ENCODE measurements at places on chromosomes 6 and 20.

- no peaks in the 10 kb centered on the region for H3K27me3 ChIP-seq
- H3K4me1 ChIP-seq, result no peaks in the 10 kb centered on the region
- peak overlapping the region; percentile 27 for H3K4me3 ChIP-seq
- DNase-seq, result peak; percentile 16
- H3K36me3 ChIP-seq, result no peaks in the 10 kb centered on the region
These were observed 38.0 kb downstream of the TNFAIP3 start for GRCh38 chr6:137904822-137905617.

DNA sequence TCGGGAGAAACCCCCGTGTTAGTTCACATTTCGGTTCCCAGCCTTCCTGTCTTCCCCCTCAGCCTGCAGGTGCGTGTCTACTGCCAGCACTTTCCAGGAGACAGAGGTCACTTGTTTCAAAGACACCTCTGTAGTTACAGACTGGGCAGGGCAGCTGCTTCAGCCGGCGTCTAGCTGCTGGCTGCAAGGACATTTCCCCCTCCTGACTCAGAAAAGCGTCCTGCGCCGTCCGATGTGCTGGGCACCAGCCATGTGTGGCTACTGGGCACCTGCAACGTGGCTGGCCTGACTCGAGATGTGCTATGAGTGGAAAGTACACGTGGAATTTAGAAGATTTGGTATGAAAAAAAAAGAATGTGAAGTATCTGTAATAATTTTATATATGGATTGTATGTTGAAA lies 37.6 kb downstream of the RRBP1 start:
- no peaks in the 10 kb centered on the region for H3K27me3 ChIP-seq
- peaks cover 8% of the 10 kb centered on the region for H3K36me3 ChIP-seq
- no peak overlapping the region for H3K4me3 ChIP-seq
- no peak for DNase-seq
- peaks cover 27% of the 10 kb centered on the region for H3K4me1 ChIP-seq

DNA sequence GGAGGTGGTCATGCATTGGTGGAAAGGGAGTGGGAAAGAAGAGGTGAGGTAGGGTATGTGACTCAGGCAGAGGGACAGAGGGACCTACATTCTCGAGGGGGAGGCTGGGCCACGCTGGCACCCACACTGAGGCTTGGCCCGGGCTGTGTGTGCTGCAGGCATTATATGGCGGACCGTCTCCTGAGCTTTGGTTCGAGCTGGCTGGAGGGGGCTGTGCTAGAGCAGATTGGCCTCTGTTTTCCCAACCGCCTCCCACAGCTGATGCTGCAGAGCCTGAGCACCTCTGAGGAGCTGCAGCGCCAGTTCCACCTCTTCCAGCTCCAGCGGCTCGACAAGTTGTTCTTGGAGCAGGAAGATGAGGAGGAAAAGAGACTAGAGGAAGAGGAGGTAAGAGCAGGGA lies 23.4 kb downstream of the DNPH1 start:
- no peak overlapping the region for H3K4me3 ChIP-seq
- H3K27me3 ChIP-seq, result no peaks in the 10 kb centered on the region
- H3K36me3 ChIP-seq, result peaks cover 10% of the 10 kb centered on the region
- no peaks in the 10 kb centered on the region for H3K4me1 ChIP-seq
- no peak for DNase-seq

GRCh38 chr6:53547166-53547810 lies 2.4 kb upstream of the GCLC start:
- H3K36me3 ChIP-seq, result no peaks in the 10 kb centered on the region
- H3K27me3 ChIP-seq, result no peaks in the 10 kb centered on the region
- H3K4me3 ChIP-seq, result peak overlapping the region; percentile 74

DNA sequence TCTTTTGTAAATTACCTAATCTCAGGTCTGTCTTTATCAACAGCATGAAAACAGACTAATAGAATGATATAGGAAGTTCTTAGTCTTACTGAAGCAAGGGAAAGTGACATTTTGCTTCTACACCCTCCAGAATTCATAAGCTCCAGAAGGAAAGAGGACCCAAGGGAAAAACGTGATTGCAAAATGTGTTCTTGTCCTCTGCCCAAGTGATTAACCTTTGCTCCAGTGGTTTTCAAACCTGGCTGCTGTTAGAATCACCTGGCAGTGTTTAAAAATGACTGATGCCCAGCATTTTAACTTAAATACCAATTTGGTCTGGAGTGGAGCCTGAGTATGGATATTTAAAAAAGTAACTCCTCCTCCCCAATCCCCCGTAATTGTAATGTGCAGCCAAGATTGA lies 191.4 kb downstream of the SLC16A10 start:
- no peak overlapping the region for H3K4me3 ChIP-seq
- peaks cover 21% of the 10 kb centered on the region for H3K36me3 ChIP-seq
- H3K27ac ChIP-seq, result no peak overlapping the region
- H3K27me3 ChIP-seq, result no peaks in the 10 kb centered on the region
- no peaks in the 10 kb centered on the region for H3K4me1 ChIP-seq

GRCh38 chr20:41111578-41111951 lies 25.8 kb upstream of the PLCG1 start:
- H3K4me1 ChIP-seq, result no peaks in the 10 kb centered on the region
- no peak overlapping the region for H3K4me3 ChIP-seq
- no peaks in the 10 kb centered on the region for H3K27me3 ChIP-seq
- H3K27ac ChIP-seq, result no peak overlapping the region

GRCh38 chr20:12171923-12172524 lies 254.3 kb downstream of the BTBD3 start:
- no peak overlapping the region for H3K4me3 ChIP-seq
- H3K4me1 ChIP-seq, result no peaks in the 10 kb centered on the region
- H3K27ac ChIP-seq, result no peak overlapping the region
- no peak for DNase-seq
- no peaks in the 10 kb centered on the region for H3K27me3 ChIP-seq

DNA sequence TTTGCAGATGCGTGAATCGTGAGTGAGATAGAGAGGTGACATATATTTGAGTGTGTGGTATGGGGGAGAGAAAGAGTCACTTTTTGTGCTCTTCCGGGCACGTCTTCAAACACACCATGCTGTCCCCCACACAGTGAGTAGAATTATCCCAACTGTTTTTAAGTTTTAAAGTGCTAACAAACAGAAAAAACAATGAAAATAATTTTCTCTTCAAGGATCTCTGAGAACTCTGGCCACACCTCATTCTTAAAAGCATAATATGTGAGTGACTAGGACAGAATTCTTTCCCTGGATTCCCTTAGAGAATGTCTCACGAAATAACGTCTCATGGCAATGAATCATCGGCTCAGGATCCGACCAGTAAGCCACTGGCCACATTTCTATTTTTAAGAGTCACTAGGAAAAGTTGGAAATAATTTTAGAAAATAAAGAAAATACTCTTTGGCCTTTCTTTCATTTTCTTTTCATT lies 235.7 kb upstream of the ZNF217 start:
- H3K27ac ChIP-seq, result peak overlapping the region; percentile 95
- H3K4me3 ChIP-seq, result peak overlapping the region; percentile 74
- H3K36me3 ChIP-seq, result no peaks in the 10 kb centered on the region
- DNase-seq, result peak; percentile 17

GRCh38 chr6:77106992-77107391 lies 356.3 kb downstream of the HTR1B start:
- no peak for DNase-seq
- H3K27me3 ChIP-seq, result no peaks in the 10 kb centered on the region
- H3K4me1 ChIP-seq, result no peaks in the 10 kb centered on the region
- H3K36me3 ChIP-seq, result no peaks in the 10 kb centered on the region
- no peak overlapping the region for H3K27ac ChIP-seq

- no peak overlapping the region for H3K4me3 ChIP-seq
- H3K4me1 ChIP-seq, result peaks cover 20% of the 10 kb centered on the region
- H3K27me3 ChIP-seq, result no peaks in the 10 kb centered on the region
- DNase-seq, result no peak
- H3K27ac ChIP-seq, result no peak overlapping the region
- H3K36me3 ChIP-seq, result peaks cover 16% of the 10 kb centered on the region
These were observed 44.9 kb downstream of the SNX9 start for GRCh38 chr6:157867981-157868380.

GRCh38 chr6:47079638-47080037 lies 37.5 kb upstream of the ADGRF1 start:
- no peaks in the 10 kb centered on the region for H3K27me3 ChIP-seq
- DNase-seq, result no peak
- no peak overlapping the region for H3K4me3 ChIP-seq
- H3K36me3 ChIP-seq, result no peaks in the 10 kb centered on the region

DNA sequence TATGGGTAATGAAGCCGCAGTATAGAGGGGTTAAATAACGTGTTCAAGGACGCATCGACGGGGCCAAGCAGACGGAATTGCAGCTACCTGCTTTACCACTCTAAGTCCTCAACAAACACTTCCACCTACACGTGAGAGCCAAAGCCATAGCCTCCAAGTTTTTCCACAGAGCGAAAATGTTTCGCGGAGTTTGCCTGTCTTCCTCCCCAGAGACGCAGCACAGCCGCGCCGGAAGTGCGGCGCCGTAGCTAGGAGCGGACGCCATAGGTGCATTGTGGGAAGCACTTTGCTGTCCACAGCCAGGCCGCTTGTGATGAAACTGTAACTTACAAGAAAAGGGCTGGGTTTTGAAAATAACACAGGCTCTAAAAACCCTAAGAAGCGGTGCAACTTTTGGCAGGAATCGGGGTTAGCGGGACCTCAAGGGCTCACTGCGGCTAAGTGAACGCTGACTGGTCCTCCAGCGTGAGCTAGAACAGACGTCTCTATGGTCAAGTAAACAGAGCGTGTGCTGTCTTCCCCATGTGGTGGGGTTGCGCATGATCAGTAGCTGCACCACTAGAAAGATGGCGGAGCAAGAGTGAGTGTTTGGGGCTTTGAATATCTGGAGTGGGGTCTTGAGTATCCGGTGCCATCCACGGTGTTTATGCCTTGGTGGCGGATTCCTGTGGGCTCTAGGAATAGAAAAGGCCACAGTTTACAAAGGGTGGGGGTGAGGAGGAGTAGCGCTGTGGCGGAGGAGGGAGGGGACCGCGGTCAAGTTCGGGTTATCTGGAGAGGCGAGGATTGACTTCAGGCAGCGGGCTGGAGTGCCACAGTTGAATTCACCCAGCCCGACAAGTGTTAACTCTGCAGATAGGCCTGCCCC lies at the start of gene RPL7L1:
TSS of gene RPL7L1 (plus strand) at position 245 of the 868 bp plus-strand sequence. CDS start at position 540, 295 bp downstream.
- peak within 1 kb of the TSS; percentile 83 for H3K4me3 ChIP-seq
- peaks cover 19% of the 10 kb centered on the region for H3K4me1 ChIP-seq
- DNase-seq, result peak; percentile 53
- H3K36me3 ChIP-seq, result peaks cover 13% of the 10 kb centered on the region
- H3K27ac ChIP-seq, result peak within 1 kb of the TSS; percentile 96

GRCh38 chr20:42688576-42688975 lies 501.1 kb downstream of the PTPRT start:
- H3K4me3 ChIP-seq, result no peak overlapping the region
- no peaks in the 10 kb centered on the region for H3K27me3 ChIP-seq
- no peaks in the 10 kb centered on the region for H3K4me1 ChIP-seq
- H3K27ac ChIP-seq, result no peak overlapping the region

DNA sequence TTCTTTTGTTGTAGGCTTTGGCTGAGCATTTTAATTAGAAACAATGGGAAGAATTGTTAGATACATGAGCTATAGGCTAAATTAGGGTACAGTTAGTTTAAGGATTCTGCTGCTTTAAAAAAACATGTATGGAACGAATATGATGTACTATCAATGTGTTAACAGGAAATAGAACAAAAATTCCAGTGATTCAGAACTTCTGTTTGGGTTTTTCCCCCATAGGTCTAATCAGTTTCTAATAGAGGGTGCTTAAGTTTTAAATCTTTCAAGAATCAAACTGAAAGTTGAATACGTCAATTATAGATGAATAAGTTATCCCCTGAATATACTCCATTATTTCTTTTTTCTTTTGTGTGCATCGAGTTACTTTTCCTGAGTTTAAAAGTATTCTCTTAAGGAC lies 1.9 kb downstream of the TAB2 start:
- H3K4me1 ChIP-seq, result peaks cover 56% of the 10 kb centered on the region
- no peak overlapping the region for H3K27ac ChIP-seq
- H3K36me3 ChIP-seq, result no peaks in the 10 kb centered on the region
- no peak for DNase-seq

GRCh38 chr20:36741072-36741471 lies 4.8 kb downstream of the NDRG3 start:
- no peak overlapping the region for H3K27ac ChIP-seq
- H3K27me3 ChIP-seq, result no peaks in the 10 kb centered on the region
- peaks cover 7% of the 10 kb centered on the region for H3K4me1 ChIP-seq
- no peaks in the 10 kb centered on the region for H3K36me3 ChIP-seq
- DNase-seq, result no peak
- no peak overlapping the region for H3K4me3 ChIP-seq

- H3K4me1 ChIP-seq, result no peaks in the 10 kb centered on the region
- H3K36me3 ChIP-seq, result no peaks in the 10 kb centered on the region
- H3K4me3 ChIP-seq, result no peak overlapping the region
- no peak overlapping the region for H3K27ac ChIP-seq
These were observed 40.4 kb downstream of the SPDEF start for GRCh38 chr6:34515473-34516387.

DNA sequence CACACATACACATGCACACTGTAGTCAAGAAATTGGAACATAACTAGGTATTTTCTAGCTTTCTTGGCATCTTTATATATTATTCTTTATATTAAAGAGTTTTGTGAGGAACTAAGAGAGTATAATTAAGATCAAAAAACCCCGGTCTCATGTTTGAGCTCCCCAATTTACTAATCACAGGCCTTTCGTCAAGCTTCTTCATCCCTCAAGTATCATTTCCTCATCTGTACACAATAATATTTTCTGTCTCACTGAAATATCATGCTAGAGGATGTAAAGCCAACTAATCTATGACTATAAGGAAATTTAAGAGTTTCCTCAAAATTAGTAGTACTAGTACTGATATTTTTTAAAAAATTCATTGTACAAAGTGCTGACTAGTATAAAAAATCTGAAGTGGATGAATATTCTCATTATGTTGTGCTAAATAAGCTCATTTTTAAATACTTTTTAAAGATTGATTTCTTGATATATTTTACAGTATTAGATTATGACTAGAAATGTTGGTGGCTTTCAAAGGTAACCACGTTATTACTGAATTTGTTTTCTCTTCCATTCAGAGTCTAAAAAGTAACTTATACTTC lies 28.0 kb downstream of the PEX3 start:
- no peaks in the 10 kb centered on the region for H3K36me3 ChIP-seq
- H3K4me3 ChIP-seq, result no peak overlapping the region
- H3K27me3 ChIP-seq, result no peaks in the 10 kb centered on the region
- DNase-seq, result no peak

DNA sequence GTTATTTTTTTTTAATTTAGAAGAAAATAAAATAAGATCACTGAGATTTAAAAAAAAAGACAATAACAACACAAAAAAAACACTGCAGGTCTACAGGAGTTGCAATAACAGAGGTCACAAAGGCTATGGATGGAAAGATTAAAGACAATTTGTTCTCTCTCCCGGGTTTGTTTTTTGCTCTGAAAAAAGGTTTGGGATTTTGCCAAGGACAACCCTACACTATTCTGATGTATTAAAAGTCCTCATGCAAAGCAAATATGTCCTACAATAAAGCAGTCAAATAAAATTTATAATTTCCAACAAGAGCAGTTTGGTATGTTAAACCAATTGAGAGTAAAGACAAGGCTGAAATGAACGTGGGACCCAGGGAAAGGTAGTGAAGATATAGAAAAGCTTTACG lies 55.6 kb downstream of the PTPRK start:
- no peaks in the 10 kb centered on the region for H3K36me3 ChIP-seq
- no peak for DNase-seq
- no peak overlapping the region for H3K27ac ChIP-seq
- no peaks in the 10 kb centered on the region for H3K27me3 ChIP-seq

GRCh38 chr20:6086868-6087267 lies 33.0 kb upstream of the LRRN4 start:
- no peaks in the 10 kb centered on the region for H3K4me1 ChIP-seq
- no peaks in the 10 kb centered on the region for H3K36me3 ChIP-seq
- DNase-seq, result no peak
- H3K4me3 ChIP-seq, result no peak overlapping the region
- no peak overlapping the region for H3K27ac ChIP-seq
